Activated gamma-delta T cell (primary cell): ENCODE measurements at places on chromosomes 5 and 9.

DNA sequence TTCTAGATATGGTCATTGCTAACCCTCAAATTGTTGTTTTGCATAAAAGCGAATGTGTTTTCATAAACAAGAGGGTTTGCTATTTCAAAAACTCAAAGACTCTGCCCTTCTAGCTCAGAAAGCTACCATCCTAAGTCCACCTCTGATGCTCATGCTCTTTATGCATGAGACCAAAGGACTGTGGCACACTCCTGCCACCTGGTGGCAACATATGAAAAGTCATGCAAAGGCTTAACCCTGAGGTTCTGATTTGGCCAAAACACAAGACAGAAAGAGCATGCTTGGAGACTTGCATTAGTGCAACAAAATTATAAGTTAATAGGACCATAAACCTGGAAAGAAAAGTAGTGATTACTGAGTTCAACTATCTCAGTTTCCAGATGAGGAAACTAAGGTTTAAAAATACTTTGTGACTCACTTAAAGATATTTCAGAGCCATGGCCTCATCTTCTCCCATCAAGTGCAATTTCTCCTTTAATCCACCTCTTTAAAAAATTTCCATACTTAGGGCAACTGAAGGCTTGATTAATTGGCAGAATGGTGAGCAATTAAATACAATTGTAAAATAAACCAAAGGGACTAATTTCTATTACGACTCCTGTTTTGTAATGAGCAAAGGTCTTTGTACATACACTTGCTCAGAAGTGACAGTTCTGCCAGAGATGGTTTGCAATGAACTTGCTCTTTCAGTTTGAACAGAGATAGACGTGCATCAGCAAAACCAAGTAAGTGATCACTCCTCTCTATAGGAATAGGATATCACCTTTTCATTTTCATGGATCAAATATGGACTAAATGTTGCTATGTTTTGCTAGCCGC is 110.7 kb upstream of the RAD23B start:
- DNase-seq: no peak

GRCh38 chr9:12933957-12934356 is 159.1 kb downstream of the LURAP1L start:
- DNase-seq: no peak

- DNase-seq: no peak
These were observed 3.7 kb downstream of the NIM1K start for GRCh38 chr5:43195670-43196265.

- no peak for DNase-seq
These were observed 46.7 kb downstream of the WNK2 start for GRCh38 chr9:93230601-93231000.
